ENCODE measurements at places on chromosomes 2 and 18.
A peak's percentile ranks its signal among the peaks of the same experiment; 100 is the strongest.

DNA sequence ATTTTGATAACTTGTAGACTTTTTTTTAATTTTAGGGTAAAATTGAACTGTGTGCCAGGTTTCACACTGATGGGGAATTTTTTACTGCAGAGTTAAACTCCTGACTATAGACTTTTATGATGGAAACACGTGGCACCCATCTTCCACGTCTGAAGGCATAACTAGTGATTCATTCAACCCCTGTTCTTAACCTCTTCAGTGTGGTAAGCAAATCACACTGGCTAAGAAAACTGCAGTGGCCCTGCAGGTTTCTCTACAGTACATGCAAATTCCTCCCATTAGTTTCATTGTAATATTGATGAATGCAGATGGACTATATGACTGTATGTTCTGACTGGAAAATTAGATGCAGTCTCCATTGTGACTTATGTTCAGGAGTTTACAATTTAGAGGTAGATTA is 47.2 kb downstream of the SMAD4 start:
- no peak for DNase-seq

- DNase-seq = no peak
Observed at GRCh38 chr18:39753178-39753577, 2187.6 kb upstream of the CELF4 start.

DNA sequence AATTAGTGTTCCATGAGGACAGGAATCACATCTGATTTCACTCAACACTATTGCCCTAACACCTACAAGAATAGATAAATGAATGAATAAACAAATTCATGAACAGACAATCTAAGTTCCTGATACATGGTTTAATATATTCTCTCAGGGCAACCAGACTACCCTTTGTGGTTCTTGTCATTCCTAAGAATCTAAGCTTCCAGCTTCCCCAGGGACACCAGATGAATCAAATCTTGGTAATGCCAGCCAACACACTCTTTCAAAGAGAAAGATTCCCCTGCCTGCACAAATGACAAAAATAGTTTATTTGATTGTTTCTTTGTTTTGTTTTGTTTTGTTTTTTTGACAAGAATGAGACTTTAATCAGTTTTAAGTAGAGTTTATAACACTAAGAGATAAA is 237.5 kb upstream of the CHAC2 start:
- DNase-seq = no peak

- no peak for DNase-seq
Observed at GRCh38 chr18:3773303-3773702, 323.3 kb downstream of the TGIF1 start.

- no peak for DNase-seq
Observed at GRCh38 chr18:23281626-23282436, 146.5 kb downstream of the CABLES1 start.

DNA sequence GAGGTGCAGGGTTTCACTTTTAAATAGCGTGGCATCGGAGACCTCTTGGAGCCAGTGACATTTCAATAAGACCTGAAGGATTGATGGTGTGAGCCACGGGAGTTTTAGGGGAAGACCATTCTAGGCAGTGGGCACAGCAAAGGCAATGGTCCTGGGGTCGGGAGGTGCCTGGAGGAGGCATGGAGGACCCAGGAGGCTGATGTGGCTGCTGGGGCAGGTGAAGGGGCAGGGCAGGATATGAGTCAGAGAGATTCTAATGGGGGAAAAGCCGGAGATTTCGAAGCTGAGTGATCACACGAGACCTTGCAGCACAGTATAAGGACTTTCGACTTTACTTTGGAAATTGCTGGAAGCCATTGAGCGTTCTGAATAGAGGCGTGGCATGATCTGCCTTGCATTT is 79.6 kb upstream of the KCNE4 start:
- no peak for DNase-seq

DNA sequence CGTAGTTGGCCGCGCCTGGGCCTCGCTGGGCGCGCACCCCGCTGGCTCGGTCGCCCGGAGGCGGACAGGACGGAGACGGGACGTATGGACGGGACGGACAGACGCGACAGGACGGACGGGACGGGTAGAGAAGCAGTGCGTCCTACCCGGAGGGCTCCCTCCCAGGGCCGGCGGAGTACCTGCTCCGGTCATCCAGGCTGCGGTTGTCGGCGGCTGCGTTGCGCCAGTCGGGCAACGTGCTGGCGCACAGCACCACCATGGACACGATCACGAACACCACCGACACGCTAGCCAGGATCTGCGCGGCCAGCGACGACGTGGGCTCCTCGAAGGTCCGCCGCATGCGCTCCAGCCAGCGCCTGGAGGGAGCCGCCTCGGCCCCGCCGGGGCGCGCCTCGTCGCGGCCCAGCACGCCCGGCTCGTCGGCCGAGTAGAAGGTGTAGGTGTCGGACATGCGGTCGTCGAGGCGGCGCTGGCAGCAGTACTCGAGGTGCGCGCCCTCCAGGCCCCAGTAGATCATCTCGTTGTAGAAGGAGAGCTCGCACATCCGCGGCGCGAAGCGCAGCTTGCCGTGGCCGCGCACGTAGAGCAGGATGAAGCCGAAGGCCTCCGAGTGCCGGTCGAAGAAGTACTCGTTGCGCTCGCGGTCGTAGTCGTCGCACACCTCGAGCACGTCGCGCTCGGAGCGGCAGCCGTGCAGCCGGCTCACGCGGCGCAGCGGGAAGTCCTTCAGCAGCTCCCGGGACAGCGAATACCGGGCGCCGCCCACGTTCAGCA is 903 bp downstream of the KCNG3 start:
- DNase-seq = no peak

DNA sequence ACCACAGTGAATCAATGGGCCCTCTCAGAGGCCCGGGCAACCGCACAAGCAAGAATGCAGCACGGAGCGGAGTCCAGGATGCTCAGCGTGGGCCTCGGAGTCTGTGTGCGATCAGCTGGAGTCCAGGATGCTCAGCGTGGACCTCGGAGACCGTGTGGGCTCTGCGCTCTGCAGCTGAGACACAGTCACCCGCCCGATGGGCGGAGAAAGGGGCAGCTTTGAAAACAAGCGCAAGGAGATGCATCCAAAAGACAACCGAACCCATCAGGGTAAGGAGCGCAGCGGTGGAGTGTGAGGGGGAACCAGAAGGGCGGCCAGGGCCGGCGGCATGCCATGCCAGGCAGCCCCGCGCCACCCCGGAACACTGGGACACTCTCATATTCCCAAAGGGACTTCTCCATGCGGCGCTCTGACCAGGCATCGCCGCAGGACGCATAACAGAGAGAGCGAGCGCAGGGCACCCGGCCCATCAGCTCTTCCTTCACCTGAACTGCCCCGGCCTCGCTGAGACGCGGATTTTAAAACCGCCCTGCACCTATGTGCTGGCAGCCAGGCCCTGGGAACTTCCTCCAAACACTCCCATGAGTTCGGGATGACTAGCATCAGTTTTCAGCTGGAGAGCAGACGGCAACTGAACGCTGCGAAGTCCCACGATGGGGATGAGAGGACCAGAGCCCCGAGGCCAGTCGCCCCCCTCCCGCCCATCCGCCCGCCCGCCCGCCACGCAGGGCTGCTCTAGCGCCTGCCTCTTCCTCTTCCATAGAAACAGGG is 44.7 kb downstream of the MC5R start:
- no peak for DNase-seq

GRCh38 chr18:61541673-61542072 is 208.4 kb downstream of the CDH20 start:
- DNase-seq = no peak

DNA sequence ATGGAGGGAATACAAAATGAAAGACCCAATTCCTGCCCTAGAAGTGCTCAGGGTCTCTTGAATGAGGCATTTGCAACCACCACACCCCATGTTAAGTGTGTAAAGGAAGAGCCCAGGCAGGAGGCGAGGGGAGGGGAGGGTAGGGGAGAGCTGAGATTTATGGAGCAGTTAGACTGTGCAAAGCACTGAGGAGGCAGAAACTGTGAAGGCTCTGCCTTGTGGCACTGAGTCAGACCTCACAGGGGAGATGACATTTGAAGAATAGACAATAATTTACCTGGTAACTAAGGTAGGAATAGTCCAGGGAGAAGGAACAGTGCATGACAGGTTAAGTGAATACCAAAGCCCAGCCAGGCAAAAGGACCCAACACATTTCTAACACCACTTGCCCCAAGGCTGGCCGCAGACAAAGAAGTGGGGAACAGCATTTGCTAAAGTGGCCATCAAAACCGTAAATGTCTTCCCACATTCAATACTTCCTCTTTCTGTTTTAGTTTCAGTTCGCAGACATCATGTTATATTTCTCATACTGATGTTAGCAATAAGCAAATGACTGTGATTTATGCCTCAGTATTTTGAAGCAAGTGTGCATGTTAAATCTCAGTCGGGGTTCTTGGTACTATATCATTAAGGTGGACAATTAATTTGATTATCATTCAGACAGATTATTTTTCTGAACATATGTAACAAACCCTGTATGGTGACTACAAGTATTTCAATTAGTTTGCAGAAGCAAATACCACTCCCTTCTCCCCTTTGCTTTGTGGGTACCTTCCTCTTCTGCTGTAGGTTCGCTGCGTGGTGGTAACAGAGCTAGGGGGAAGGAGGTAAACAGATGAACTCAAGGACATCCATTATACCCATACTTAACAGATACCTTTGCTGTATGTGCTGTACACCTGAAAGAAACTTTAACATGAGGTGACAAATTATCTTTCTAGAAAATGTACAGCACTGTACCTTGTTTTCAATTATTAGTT is 27.5 kb downstream of the CDH20 start:
- DNase-seq = no peak

- no peak for DNase-seq
Observed at GRCh38 chr2:69988086-69988635, 26.7 kb upstream of the ASPRV1 start.

- DNase-seq = no peak
Observed at GRCh38 chr2:238602223-238602960, 175.7 kb downstream of the ASB1 start.

GRCh38 chr2:186637497-186637800 is 47.6 kb downstream of the ITGAV start:
- no peak for DNase-seq

- DNase-seq = no peak
Observed at GRCh38 chr18:32582455-32582854, 111.8 kb upstream of the GAREM1 start.

DNA sequence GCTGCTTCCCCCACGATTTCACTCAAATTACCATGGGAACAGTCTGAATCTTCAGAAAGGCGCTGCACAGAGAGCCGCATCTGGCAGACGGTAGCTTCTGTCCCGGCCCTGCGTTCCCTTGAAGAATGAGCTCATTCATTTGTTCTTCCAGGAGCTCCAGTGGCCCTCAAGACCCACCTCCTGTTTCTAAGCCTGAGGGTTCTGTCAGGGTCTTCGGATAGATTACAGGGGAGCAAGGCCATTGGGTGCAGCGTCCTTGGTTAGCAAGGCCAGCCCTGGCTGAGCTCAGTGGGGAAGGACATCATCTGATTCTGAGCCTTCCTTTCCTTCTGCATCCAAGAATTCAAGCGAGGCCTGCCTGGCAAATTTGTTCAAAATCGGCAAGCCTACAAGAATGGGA is 111.9 kb downstream of the PDCL3 start:
- no peak for DNase-seq

- DNase-seq = no peak
Observed at GRCh38 chr2:74232426-74232825, 34.0 kb downstream of the MTHFD2 start.

DNA sequence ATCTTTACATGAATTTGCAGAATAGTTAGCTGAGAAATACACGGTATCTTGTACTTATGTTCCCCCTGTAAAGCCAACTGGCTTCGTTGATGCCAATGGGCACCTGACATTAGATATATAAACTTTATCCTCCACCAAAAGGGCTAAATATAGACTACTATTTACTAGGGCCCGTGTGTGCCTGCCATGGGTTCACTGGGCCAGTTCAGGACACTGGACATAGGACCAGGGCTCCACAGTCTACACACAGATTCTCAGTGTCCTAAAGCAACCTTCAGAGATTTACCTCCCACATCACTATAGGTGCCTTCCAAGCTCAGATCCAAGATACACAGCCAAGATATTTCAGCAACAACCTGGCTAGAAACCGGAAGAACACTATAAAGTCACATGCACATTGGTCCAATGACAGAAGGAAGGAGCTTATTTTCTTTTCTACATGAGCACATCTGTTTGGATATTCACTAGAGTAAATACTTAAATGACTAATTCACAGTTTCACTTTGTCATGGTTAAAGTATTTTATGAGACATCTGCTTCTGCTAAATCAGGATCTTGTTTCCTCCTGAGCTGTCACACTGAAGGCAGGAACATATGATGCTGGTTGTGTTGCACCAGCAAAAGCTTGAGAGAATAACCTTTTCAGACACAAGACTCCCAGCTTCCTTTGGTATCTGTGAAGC is 95.1 kb downstream of the MYO5B start:
- peak; percentile 52 for DNase-seq

- no peak for DNase-seq
Observed at GRCh38 chr2:142130111-142131009, 456 bp downstream of the LRP1B start.

DNA sequence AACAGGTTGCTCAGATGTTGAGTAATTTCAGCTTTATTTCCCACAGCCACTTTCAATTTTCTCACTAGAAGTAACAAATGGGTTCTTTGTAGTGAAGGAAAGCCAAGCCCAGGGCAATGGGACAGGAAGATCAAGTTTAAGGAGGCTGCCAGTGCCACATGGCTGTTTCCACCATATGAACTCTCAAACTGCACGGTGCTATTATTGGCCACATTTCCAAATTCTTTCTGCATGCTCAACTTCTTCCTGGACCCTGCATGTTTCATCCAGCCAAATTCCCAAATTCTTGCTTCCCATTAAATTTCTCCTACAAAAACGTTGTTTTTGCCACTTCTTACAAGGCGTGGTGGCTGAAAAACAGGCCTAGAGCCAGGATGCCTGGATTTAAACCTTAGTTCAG is 193.3 kb upstream of the SPHKAP start:
- no peak for DNase-seq

- no peak for DNase-seq
Observed at GRCh38 chr18:8847900-8848299, 142.5 kb downstream of the MTCL1 start.

- no peak for DNase-seq
Observed at GRCh38 chr18:35345950-35346349, 1.7 kb upstream of the ZNF24 start.

GRCh38 chr2:102063941-102064678 is 72.3 kb downstream of the IL1R2 start:
- DNase-seq = peak; percentile 83

GRCh38 chr2:210568108-210568507 is 11.7 kb downstream of the CPS1 start:
- no peak for DNase-seq

DNA sequence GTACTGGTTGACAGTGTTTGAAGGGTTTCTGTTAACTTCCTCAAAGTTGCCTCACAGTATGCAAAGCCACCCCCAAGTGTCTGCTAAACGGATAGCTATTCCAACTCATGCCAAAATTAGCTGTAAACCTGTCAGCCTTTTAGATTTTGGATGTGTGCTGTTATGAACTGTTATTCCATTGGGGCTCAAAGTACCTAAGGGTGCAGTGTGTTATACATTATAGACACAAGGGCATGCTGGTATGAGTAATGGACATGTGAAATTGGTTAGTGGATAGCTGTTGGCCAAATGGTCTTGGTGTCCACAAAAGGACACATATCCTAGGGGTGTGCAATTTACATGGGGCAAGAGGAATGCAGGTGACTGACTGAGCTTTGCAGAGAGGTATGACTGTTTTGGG is 33.7 kb upstream of the CCBE1 start:
- no peak for DNase-seq
